ENCODE measurements at places on chromosomes 5 and 9.
A peak's percentile ranks its signal among the peaks of the same experiment; 100 is the strongest.

GRCh38 chr5:79750611-79751510 lies 61.2 kb downstream of the CMYA5 start:
- DNase-seq: no peak

DNA sequence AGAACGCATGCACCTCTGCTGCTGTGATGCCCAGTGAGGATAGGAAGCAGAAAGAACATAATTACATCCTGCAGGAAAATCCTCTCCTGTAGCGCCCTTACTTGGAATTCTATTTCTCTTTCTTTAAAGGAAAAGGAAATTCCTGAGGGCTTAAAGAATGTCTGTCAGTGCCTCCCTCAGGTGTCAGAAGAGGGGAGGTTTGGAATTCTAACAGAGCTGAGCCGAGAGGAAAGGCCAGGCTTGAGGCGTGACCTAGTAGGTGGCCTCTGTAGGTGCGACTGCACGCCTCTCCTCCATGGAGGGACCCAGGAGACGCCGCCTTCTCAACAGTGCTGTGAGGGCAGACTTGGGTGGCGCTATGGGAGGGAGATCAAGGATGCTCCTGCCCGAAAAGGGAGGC lies 55.9 kb upstream of the ERCC6L2 start:
- DNase-seq: no peak

DNA sequence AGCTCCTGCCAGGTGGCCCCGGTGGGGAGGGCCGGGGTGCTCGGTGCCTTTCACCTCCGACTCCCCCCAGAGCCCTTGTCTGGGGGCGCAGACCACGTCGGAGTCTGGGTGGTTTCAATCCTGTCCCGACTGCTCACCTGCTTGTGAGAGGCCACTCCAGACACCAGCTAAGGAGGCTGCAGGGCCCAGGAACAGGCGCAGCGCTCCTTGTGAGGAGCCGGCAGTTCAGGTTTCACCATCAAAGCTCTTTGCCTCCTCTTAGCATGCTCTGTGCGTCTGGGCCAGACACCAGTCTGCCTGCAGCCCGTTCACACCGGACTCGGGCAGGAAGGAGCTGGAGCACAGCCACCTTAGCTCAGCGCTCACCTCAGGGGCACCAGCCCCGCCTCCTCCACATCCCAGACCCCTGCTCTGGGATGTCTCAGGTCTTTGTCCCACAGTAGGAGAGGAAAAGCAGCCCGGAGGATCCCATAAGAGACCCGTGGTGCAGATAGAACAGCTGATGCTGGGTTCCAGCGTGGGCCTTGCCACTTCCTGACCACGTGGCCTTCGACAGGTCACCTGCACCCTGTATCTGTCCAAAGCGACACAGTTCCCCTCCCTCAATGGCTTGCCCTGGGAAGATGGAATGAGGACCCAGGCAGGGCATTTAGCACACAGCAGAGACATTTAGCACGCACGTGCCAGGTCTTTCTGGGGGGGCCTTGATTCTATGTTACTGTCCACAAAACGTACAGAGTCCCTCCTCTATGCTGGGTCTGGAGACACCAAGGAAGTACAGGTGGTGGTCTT lies 106.2 kb upstream of the LMX1B start:
- no peak for DNase-seq

DNA sequence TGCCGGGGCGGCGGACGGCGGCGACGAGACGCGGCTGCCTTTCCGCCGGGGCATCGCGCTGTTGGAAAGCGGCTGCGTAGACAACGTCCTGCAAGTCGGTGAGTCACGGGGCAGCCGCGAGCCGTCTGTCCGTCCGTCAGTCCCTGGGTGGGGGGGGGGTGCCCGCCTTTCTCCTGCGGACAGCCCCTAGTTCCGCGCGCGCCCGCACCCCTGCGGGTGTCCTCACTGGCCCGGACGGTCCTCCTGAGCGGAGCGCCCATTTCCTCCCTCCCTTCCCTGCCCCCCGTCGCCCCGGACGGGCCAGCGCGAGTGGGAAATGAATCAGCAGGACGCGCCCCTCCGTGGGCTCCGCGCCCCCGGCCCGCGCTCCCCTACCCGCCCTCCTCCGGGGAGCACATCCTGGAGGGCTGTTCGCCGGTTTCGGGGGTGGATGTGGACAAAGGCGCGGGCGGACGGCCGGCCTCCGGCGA lies 828 bp downstream of the ZSWIM6 start:
- DNase-seq: no peak

DNA sequence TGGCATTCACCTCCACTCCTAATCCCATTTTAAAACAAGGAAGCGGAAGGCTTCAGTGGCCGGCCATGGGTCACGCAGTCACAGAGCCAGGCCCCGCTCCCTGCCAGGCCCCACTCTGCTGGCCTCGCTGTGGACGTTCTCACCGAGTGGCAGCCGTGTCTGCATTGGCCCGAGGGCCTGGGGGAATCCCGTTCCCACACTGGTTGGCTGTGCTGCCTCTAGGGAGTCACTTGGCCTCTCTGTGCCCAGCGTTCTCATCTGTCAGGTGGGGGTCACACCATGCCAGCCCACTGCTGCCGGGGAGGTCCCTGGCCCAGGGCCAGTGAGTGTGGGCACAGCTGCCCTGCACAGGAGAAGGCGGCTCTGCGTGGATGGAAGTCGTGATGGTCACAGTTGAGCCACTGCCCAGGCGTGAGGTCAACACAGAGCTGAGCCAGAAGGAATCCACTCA lies 13.4 kb upstream of the SLC9A3 start:
- DNase-seq: no peak

- peak; percentile 6 for DNase-seq
Measured at GRCh38 chr9:76526026-76526425, 67.0 kb downstream of the GCNT1 start.

DNA sequence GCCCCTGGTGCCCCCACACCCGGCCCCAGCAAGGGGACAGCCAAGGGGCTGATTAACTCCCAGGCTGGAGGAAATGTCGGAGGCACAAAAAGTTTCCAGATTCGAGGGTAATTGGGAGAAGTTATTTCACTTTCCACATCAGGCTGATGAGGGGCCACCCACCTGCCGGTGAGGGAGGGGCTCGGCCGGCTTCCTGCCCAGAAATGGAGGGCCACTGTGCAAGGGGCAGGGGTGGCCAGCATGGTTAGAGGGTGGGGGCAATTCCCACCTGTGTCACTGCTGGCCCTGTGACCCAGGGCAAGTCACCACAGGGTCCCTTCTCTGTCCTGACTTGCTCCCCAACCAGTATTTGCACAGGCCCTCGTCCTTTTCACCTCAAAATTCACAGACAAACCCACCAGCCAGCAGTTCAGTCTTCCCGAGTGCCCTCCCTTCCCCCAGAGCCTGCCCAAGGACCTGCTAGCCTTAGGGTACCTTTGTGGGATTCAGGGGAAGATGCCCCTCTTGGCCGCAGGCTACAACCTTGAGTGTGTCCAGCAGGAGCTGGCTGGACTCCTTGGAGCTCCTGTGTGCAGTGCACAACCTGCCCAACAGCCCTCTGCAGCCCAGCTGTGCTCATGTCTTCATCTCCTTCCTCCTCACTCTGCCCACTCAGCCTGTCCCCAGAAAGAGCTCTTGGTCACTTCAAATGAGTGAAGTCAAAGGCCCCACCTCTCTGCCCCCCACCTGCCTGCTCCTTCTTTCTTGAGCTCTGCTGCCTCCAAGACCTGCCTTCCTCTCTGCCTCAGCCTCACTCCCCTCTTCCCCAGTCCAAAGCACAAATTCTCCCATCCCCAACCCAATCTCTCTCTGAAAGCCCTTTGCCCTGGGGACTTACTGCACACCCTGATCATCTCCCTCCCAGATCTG lies 130.5 kb downstream of the BARX1 start:
- no peak for DNase-seq

DNA sequence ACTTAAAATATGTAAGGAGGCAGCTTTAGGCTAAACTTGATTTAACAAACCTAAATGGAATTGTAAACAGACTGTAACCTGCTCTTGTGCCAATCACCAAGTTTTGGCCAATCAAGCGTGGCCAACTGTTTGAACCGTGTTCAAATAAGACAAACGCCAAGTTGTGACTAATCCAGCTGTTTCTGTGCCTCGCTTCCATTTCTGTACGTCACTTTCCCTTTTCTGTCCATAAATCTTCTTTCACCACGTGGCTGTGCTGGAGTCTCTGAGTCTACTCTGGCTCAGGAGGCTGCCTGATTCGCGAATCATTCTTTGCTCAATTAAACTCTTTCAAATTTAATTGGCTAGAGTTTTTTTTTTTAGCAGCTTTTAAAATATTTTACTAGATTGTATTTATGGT lies 71.3 kb downstream of the LIX1 start:
- no peak for DNase-seq

- DNase-seq: no peak
Measured at GRCh38 chr9:86674487-86674886, 272.8 kb downstream of the GAS1 start.

- DNase-seq: no peak
Measured at GRCh38 chr9:20591223-20591622, 31.1 kb downstream of the MLLT3 start.

DNA sequence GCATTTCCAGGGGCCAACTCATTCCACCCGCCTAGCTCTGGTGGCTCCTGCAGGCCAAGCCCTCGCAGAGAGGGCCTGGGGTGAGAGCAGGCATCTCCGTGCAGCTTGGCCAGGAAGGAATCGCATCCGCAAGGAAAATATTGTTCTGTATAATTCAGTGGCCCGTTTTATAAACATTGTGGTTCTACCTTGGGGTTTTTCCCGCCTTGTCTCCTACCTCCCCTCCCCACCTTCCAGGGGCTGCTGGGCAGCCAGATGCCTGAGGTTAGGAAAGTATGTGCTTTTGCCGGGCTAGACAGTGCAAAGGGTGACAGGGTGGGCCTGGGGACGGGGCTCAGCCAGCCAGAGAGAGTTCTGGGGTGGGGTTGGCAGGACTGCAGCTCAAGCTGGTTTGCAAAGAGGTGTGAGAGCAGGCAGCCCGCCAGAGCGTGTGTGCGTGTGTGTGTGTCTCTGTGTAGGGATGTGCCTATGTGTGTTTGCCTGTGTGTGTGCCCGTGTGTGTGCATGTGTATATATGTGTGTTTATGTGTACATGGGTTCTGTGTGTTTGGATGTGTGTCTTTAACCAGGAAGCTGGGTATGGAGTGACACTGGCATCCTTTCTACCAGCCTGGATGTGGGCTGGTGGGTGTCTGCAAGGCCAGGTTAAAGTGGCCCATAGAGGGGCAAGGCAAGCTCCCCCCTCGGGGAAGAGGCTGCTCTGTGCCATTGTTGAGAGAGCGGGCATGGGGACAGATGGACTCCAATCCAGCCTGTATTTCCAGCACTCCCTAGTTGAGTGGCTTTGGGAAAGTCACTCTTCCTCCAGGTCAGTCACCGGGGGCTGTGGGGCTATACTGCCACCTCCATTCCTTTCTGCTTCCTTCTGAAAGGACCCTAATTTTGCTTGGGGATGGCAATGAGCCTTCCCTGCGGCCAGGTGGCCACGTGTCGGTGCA lies 10.6 kb upstream of the SLC2A6 start:
- no peak for DNase-seq

GRCh38 chr9:110844121-110844520 lies 175.5 kb downstream of the MUSK start:
- DNase-seq: no peak

DNA sequence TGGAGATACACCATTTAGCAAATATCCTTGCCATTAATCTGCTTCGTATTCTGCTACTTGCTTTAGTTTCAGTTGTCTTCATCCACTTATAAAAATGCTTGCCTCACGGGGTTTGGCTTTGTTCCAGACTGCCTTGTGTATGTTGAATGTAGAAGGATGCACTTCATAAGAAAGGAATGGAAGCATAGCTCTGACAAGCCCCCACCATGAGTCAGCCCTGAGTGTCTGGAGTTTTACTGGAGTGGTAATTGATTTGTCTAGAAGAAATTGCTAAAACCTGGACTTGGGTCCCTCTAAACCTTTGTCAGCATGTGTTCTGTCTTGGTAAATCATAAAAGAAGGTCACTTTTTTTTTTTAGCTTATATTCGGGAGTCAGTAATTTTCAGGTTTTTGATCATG lies 4.6 kb downstream of the TEX48 start:
- peak; percentile 8 for DNase-seq

DNA sequence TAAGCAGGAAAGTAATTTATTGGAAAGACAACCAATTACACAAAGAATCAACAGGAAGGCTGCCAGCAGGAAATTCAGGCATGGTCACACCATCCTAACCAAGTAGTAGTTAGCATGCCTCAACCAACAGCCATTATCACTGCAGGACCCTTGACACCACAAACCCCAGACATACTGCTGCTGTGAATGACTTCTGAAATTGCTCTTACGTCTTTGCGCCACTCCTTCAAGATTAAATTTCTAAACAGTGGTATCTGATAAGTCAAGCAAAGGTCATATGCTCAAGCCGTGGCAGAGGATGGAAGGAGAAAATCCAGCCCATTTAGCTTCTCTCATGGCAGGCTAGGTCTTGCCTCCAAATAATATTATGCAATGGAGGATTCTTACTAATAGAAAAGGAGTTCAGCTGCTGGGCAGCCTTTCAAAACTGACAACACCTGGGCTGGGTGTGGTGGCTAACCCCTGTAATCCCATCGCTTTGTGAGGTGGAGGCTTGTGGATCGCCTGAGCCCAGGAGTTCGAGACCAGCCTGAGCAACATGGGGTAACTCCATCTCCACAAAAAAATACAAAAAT lies 5.0 kb upstream of the PTGER4 start:
- DNase-seq: no peak

- no peak for DNase-seq
Measured at GRCh38 chr5:170226661-170227060, 6.1 kb upstream of the C5orf58 start.

GRCh38 chr5:104400941-104401340 lies 838.4 kb upstream of the NUDT12 start:
- DNase-seq: peak; percentile 49

- peak; percentile 90 for DNase-seq
Measured at GRCh38 chr5:1552521-1553255, 28.9 kb upstream of the LPCAT1 start.

DNA sequence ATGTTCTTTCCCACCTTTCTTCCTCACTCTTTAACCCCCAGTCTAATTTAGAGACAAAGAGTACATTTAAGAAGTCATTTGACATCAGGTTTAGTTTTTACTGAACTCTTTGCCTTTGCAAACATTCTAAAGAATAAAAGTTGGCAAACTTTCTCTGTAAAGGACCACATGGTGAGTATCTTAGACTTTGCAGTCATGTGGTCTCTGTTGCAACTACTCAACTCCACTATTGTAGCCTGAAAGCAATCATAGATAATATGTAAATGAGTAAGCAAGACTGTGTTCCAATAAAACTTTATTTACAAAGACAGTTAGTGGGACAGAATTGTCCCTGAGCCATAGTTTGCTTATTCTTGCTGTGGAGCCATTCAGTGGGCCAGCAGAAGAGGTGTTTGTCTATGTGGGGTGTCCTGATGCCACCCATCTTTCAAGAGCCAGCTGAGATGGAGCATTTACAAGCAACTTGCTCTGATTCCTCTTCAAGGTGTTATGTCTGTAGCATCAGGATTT lies 25.4 kb downstream of the ABLIM3 start:
- no peak for DNase-seq

GRCh38 chr5:68490406-68490805 lies 274.9 kb downstream of the PIK3R1 start:
- no peak for DNase-seq

GRCh38 chr5:62273687-62274086 lies 32.3 kb upstream of the KIF2A start:
- DNase-seq: no peak

- no peak for DNase-seq
Measured at GRCh38 chr9:76603448-76603895, 144.5 kb downstream of the GCNT1 start.
